ENCODE measurements at places on chromosomes 1 and 21.

DNA sequence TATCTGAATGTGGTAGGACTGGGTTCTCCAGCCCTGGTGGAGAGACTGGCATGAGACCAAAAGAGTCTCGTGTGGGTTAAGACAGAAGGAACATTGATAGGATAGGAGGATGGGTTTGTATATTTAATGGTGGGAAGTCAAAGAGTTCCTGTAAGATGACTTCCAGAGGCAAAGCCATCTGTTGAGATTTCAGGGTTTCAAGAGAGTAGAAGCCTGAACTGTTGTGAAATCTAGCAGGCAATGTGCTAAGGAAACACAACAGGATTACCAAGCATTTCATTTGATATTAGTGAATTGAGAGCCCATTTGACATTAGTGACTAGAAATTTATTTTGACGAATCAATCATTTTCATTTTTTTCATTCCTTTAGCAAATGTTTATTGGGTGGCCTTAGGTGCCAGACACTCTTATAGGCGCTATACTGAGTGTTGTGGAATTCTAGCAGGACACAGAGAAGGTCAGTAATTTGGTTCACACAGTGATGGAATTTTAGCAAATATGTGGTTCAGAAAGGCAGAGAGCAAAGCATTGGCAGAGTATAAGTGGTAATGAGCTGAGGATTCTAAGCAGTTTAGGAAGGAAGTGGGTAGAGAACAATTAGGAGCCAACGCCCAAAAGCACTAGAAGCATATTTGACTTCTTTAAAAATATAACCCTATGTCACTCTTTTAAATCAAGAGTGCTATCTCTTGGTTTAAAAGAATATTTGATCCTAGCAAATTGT lies 149.3 kb downstream of the AK5 start:
- DNase-seq, result peak; percentile 61

GRCh38 chr1:228744356-228744755 lies 9.1 kb downstream of the RHOU start:
- DNase-seq, result no peak

GRCh38 chr1:788835-789234 lies 102.4 kb upstream of the OR4F16 start:
- DNase-seq, result no peak

DNA sequence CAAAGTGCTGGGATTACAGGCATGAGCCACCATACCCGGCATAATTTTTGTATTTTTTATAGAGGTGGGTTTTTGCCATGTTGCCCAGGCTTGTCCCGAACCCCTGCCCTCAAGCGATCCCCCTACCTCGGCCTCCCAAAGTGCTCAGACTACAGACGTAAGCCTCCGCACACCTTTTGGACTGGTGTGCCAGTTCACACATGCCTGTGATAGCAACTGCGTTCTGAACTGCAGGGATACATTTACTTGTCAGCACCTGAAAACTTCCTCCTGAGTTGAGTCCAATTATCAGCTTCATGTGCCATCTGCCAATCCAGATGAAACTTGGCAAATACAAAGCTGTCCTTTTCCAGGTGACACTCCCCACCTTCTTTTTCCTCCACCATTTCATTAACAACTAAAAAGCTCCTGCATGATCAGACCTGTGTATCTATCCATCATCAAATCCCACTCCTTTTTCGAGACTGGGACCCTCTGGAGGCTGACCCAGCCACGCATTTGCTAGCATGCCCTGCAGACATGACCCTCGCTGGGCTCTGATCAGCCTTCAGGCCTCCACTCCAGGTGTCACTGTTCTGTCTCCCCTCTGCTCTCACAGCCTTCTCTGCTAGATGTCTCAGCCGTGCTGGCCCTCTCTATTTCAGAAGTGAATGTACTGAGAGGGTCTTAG lies 2.1 kb upstream of the DEGS1 start:
- DNase-seq, result no peak

GRCh38 chr1:66288048-66288447 lies 245.9 kb upstream of the SGIP1 start:
- DNase-seq, result peak; percentile 51

DNA sequence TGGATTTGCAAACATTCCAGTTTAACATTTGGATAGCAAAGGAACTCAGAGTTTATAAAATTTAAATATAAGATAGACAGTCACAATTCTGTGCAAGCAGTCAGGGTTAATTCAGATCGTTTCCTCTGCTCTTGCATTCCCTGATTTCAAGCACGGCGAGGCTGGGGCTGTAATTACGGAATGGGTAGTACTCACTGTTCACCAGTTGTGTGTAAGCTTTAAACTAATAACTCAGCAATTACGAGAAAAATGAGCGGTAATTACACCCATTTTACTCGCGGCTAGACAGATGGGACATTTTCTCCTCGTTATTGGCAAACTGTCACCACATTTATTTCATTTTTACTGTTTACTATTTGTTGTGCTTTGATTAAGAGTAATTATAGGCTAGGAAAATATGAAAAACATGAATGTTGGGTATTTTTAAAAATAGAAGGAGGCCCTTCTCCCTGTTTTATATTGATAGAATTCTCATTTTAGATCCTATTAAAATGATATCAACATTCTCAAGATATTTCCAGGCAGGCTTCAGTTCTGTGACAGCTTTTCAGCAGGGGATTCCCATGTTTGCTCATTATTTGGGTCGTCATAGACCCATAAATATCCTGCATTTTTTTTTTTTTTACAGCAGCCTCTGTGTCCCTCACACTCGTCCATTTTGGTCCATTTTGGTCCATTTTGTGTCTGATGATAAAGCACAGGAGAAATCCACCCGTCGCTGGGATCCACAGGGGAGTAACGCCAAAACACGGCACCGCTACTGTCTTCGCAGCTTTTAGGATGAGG lies 208.3 kb downstream of the DSCAM start:
- DNase-seq, result no peak

DNA sequence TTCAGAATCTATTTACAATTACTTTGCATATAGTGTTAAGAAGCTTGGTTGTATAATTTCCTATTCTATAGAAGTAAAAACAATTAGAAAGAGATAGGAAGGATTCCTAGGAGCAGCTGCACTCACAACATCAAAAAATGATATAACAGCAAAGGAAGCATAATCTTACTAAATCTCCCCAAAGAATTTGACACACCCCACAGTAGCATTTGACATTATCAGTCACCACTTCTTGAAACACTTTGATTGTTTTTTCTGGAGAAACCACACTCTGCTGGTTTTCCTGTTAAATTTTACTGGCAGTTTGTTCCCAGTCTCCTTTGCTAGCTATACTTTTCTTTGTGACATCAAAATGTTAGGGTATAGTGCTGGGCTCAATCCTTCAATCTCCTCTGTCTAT lies 100.8 kb upstream of the KIAA1614 start:
- no peak for DNase-seq

DNA sequence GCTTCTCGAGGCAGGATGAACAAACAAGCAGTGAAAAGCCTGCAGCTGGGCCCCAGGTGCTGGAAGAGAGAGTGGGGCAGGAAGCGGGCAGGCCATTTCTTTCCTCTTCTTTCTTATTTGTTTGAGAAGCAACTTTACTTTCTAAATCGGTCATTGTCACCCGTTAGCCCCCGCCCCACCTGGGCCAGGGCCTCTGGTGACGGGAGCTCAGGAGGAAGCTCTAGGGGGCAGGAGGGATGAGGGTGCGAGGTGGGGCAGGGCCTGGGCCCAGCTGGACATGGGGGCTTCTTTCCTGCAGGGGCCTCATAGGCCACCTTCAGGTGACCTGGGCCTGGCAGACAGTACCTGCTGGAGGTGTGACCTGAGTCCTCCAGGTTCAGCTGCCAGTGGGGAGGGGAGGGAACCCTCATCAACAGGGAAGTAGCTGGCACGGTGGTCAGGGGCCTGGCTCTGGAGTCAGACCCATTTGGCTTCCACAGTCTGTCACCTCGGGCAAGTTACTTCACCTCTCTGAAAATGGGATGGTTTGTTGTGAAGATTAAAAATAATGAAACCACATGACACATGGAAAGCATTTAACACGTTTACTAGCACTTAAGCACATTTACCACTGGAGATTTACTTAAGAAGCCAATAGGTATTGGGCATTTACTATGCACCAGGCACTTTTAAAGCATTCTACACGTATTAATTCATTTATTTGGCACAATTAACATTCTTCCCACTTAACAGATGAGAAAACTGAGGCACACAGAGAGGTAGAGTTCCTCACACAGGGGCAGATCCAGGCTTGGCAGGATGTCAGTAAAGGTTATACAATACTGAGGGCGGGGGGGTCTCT lies 54.1 kb upstream of the ID3 start:
- DNase-seq, result peak; percentile 41

DNA sequence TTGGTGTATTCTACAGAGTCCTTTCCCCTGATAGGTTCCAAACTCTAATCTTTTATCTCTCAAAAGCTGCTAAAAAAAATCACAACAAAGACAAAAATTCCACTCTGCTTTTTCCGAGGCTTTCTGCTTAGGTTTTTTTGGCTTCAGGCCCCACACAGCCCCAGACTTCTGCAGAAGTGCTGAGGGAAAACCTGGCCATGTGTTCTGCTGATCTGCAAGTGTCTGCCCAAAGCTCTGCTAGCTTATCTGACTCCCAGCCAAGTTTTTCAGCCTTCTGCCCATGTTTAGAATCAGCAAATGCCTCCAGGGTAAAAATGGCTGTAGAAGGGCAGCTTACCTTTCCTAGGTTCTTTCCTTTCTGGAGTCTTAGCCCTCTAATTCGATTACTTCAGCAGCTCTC lies 28.4 kb downstream of the DISP3 start:
- no peak for DNase-seq

- DNase-seq, result no peak
Measured at GRCh38 chr1:18057623-18058022, 50.0 kb upstream of the IGSF21 start.

DNA sequence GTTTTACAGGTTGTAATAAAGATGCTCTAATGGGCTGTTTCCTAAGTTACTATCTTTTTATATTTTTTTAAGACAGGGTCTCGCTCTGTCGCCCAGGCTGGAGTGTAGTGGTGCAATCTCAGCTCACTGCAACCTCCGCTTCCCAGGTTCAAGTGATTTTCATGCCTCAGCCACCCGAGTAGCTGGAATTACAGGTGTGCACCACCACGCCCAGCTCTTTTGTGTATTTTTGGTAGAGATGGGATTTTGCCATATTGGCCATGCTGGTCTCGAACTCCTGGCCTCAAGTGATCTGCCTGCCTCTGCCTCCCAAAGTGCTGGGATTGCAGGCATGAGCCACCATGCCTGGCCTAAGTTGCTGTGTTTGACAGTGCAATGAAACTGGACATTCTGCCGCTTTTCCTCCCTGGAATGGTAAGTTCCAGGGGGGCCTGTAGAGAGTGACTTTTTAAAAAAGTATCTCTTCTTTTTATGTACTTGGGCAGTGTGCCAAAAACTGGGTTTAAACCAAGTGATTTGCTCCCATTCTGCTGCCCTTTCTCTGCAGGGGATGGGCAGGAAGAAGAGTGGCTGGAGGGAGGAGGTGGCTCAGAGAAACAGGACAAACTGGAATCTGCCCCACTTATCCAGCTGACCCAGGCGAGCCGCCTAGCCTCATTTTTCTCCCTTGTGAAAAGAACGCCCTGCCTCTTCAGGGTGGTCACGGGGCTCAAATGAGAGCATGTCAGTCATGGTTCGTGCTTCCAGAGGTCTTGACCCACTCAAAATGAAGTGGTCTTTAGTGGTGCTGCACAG lies 2.3 kb downstream of the SLC37A1 start:
- DNase-seq, result no peak

- DNase-seq, result no peak
Measured at GRCh38 chr1:78464449-78464891, 26.3 kb upstream of the PTGFR start.

DNA sequence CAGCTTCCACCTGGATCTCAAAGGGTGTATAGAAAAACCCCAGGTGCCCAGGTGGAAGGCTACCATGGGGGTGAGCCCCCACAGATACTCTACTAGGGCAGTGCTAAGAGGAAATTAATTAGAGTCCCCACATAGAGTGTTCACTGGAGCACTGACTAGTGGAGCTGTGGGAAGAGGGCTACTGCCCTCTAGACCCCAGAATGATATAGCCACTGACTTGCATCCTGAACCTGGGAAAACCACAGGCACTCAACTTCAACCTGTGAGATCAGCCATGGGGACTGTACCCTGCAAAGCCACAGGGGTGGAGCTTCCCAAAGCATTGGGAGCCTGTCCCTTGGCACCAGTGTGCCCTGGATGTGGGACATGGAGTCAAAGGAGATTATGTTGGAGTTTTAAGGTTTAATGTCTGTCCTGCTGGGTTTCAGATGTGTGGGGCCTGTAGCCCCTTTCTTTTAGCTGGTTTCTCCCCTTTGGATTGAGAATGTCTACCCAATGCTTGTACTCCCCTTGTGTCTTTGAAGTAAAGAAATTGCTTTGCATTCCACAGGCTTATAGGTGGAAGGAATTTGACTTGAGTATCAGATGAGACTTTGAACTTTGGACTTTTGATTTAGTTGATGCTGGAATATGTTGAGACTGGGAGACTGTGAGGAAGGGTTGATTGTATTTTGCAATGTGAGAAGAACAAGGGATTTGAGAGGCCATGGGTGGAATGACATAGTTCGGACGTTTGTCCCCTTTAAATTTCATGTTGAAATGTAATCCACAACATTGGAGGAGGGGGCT lies 31.8 kb upstream of the CDC14A start:
- DNase-seq, result no peak
